ENCODE measurements at places on chromosomes 12 and 14.

- no peak for DNase-seq
Observed at GRCh38 chr14:102980409-102980810, 57.9 kb downstream of the AMN start.

DNA sequence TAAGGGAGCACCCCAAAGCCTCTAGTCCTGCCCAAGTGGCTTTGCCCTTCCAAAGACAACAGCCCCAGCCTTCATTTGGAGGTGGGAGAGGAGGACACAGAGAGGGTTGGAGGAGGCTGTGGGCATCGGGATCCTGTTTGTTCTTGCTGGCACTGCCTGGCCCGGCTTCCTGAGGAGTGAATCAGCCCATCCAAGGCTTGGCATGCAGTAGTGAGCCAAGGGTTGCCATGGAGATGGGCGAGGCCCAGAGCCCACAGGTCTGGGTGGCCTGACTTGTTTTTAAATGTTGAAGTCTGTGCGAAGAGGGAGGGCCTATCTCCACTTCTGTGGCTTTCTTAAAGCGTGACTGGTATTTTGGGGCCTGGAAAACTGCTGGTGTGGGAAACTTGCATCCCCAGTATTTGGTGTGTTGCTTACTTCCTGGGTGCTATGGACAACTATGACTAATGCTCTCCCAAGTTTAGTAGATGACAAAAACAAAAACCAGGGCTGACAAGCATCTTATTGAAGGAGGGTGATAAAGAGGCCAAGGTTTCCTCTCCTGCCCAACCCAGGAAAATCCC, 15.8 kb downstream of the CD9 start:
- DNase-seq: no peak

GRCh38 chr12:25932971-25933370, 25.5 kb upstream of the RASSF8 start:
- DNase-seq: no peak

- DNase-seq: no peak
Observed at GRCh38 chr12:100955139-100955538, 160.6 kb downstream of the ANO4 start.

DNA sequence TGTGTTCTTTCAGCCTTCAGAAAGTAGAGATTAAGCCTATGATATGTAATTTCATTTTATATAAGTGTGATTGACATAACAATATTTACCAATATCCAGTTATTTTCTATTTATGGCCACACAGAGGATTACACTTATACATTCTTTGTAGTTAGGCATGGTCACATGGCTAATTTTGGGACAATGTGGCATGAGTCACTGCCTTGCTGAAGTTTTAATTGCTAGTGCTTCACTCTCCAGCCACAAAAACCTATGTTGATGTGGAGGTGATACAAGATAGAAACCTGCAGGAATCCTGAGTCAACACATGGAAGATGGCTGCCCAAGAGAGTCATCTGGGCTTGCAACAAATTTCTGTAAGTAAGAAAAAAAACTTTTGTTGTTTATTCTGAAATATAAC, 17.0 kb downstream of the CLEC14A start:
- DNase-seq: no peak

All from hindlimb muscle (tissue), 1 donor.